Esophagus muscularis mucosa (tissue), 4 donors: ENCODE measurements at places on chromosomes 1 and 21. TPM values are rescaled to one million over a fixed set of nuclear protein-coding genes. Genes with fewer than 3 reads are reported as not detected.

KCNK2 gene
- 3.3 TPM for total RNA-seq

DNA sequence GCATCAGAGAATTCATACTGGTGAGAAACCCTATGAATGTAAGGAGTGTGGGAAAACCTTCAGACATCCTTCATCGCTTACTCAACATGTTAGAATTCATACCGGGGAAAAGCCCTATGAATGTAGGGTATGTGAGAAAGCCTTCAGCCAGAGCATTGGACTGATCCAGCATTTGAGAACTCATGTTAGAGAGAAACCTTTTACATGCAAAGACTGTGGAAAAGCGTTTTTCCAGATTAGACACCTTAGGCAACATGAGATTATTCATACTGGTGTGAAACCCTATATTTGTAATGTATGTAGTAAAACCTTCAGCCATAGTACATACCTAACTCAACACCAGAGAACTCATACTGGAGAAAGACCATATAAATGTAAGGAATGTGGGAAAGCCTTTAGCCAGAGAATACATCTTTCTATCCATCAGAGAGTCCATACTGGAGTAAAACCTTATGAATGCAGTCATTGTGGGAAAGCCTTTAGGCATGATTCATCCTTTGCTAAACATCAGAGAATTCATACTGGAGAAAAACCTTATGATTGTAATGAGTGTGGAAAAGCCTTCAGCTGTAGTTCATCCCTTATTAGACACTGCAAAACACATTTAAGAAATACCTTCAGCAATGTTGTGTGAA lies 12.8 kb downstream of the ZFP69B start:
- DNase-seq, result no peak

- DNase-seq, result no peak
These were observed 13.9 kb upstream of the MTARC1 start for GRCh38 chr1:220772846-220773245.

DNA sequence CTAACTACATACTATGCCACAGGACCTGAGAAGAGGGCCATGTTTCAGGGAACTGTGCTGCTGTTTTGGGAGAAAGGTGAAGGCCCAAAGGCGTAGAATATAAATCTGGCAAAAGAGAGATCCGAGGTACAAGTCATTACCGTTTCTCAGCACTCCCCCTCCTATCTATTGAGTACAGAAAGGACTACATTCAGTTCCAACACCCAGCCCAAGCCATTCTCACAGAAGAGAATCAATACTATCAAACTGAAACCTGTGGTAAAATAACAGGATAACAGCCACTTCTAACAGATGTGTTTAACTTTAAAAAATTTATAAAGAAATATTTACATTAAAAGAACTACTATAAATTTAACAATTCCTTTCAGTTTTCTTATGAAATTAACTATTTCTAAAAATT lies 7.8 kb downstream of the AHCTF1 start:
- no peak for DNase-seq

DNA sequence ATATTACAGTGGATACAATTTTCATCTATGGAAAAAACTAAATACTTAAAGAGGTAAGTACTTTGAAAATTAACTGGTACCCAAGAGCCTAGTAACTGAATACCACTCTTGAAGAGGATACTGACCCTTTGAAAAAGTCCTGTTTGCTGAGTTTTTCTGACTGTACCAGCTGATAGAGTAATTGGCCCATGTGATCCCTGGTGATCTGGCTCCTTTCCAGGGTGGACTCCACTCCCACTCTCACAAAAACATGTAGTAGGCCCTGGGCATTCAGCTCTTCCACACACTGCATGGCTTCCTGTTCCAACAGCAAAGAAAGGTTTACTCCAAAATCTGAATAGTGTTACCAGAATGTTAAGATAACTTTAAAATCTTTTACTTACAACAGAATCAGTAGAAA lies 53.6 kb upstream of the HP1BP3 start:
- no peak for DNase-seq

GPR37L1 gene
- total RNA-seq, result 0.69 TPM

GRCh38 chr1:160637821-160638539 lies 8.9 kb downstream of the SLAMF1 start:
- no peak for DNase-seq

DNA sequence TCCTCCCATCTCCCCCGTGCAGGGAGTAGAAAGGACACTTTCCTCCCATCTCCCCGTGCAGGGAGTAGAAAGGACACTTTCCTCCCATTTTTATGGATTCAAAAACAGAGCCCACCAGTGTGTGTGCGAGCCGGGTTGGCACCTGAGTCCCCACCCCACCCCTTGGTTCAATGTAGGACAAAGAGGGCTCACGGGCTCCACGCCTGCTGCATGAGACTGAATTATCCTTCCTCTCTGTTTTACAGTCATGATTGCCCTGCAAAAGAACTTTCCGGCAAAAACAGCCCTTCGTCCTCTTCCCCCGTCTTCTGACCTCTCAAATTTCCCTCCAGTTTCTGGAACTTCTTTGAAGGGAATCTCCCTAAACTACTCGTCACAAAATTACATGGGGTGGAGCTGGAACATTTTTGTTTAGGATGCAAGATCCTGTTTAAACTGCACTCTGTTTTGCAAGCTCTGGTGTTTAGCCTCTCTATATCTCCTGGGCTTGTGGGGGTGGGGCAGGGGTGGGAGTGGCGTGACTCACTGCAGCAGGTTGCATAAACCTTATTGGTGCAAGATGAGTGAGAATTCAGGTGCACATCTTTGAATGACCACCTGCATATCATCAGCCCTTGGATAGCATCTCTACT lies 99.8 kb downstream of the PSMG1 start:
- DNase-seq, result no peak

- no peak for DNase-seq
These were observed 387.8 kb downstream of the KCNH1 start for GRCh38 chr1:210746024-210746731.

- no peak for DNase-seq
These were observed 58.9 kb downstream of the C1orf94 start for GRCh38 chr1:34235594-34235993.

GBP5 gene
- total RNA-seq, result 3.0 TPM

FBXO44 gene
- 13.3 TPM for total RNA-seq

SYCP1 gene
- total RNA-seq, result not detected

- no peak for DNase-seq
These were observed 68.8 kb downstream of the GRIK3 start for GRCh38 chr1:36965275-36966159.
